Stimulated activated CD4-positive, alpha-beta T cell treated with anti-CD3 and anti-CD28 coated beads, TNF-alpha, amount 100 ng/mL, for 1 hour (primary cell): ENCODE measurements at places on chromosomes 16 and 17.
A peak's percentile ranks its signal among the peaks of the same experiment; 100 is the strongest.

- DNase-seq = no peak
Observed at GRCh38 chr16:56708525-56709442, 21.1 kb upstream of the NUP93 start.

DNA sequence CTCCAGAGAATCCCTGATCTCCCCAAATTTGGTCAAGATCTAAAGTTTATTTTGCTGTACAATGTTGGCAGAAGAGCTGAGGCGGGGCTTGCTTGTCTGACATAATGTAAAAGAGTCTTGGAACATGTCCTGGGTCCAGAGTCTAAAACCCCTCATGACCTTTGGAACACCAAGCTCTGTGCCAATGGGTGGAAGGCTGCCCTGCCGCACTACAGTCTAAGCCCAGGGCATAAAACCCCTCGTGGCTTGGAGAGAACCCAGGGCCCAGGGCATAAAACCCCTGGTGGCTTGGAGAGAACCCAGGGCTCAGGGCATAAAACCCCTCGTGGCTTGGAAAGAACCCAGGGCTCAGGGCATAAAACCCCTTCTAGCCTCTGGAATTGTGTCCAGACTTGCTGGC is 36.7 kb downstream of the CCDC57 start:
- DNase-seq = no peak

- DNase-seq = no peak
Observed at GRCh38 chr17:28178800-28179199, 136.3 kb downstream of the NLK start.

- no peak for DNase-seq
Observed at GRCh38 chr17:4206962-4207361, 56.8 kb downstream of the ANKFY1 start.

DNA sequence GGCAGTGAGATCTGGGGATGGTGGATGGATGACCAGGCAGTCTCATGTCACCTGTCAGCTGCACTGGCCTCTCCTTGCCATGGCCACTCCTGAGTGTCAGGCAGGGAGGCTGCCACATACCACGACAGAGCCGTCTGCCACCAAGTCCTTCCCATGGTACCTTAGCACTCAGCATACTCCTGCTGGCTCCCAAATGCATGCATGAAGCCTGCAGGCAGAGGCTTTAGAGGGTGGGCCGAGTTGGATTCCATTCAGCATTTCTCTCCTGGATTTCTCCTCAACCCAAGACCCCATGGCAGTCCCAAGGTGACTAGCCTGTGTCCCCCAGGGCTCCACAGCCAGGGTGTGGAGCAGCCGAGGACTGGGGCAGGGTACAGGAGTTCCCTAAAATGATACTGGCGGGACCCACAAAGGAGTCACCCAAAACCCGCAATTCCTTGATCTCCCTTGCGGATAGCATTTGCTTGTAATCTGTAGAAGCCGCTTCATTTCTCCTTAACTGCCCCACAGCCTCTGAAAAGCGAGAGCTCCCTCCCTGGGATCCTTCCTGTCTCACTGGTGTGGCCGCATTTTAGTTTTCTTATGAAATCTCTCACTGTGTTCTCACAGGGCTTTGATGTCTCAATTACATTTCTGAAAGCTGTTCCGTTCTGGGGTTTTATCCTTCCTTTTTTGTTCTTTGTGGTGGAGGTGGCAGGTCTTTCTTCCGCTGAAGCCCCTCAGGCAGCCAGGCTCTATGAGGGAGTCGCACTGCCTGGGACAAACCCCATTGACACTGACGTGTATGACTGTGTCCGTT is 141.4 kb downstream of the SOCS1 start:
- no peak for DNase-seq

- DNase-seq = no peak
Observed at GRCh38 chr16:50389900-50390299, 21.1 kb upstream of the BRD7 start.

DNA sequence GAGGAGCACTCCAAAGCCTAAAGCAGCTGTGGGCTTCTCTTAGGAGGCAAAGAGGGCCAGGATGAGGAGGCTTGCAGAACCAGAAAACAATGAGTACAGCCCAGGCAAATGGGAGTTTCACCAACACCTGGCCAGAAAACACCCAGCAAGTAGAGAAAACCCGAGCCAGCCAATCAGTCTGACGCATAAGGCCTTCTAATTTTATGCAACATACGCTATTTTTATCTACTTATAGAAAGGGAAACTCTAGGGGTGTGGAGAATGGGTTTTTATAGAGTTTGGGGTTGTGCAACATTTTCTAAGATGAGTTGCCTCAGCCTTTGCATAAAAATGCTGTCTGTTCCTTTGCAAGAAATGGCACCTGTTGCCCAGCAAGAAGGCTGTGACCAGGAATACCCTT is 529.0 kb upstream of the CDH5 start:
- DNase-seq = no peak

GRCh38 chr16:642189-643049 is 791 bp downstream of the MCRIP2 start:
- DNase-seq = no peak

DNA sequence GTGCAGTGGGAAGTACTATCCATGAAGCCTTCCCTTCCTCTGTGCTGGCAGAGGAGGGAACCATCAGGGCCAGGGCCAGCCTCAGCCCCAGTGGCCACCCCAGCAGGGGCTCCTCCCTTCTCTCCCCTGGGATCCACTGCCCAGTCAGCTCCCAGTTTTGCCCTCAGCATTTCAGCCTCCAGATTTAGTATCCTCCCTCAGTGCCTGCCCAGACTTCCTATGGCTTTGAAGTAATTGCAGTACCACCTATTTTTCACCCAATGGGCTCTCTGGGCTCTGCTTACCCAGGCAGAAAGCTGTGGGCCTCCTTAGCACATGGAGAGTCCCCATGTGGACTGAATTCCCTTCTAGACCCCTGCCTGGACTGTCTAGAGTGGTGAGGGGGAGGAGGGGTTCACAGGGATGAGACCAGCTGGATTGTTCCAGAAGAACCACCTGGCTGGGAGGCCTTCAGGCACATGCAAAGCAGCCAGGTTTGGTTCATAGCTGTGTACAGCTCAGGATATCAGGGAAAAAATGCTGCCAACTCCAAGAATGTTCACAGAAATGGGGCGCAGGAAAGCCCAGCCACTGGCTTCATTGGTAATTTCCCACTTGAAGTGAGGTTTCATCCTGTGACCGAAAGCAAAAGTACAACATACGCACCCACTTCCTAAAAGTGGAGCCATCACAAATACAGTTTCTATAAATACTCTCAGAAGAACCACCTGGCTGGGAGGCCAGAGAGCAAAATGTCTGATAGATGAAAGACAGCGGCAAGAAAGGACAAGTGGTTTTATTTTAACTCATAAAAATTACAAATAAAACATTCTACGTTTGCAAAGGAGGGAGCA is 15.2 kb upstream of the HERPUD1 start:
- DNase-seq = no peak

GRCh38 chr16:63618896-63619485 is 1502.9 kb downstream of the CDH11 start:
- no peak for DNase-seq

DNA sequence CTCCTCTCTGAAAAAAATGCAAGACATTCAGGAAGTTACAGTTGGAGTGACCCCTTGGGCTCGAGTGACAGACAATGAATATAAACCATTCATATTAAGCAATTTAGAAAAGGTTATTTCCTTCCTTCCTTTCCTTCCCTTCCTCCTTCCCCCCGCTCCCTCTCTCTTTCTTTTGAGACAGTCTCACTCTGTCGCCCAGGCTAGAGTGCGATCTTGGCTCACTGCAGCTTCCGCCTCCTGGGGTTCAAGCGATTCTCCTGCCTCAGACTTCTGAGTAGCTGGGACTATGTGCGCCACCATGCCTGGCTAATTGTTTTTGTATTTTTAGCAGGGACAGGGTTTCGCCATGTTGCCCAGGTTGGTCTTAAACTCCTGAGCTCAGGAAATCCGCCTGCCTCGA is 13.2 kb downstream of the PSMD12 start:
- DNase-seq = no peak

- no peak for DNase-seq
Observed at GRCh38 chr17:79657036-79657435, 46.2 kb upstream of the RBFOX3 start.

DNA sequence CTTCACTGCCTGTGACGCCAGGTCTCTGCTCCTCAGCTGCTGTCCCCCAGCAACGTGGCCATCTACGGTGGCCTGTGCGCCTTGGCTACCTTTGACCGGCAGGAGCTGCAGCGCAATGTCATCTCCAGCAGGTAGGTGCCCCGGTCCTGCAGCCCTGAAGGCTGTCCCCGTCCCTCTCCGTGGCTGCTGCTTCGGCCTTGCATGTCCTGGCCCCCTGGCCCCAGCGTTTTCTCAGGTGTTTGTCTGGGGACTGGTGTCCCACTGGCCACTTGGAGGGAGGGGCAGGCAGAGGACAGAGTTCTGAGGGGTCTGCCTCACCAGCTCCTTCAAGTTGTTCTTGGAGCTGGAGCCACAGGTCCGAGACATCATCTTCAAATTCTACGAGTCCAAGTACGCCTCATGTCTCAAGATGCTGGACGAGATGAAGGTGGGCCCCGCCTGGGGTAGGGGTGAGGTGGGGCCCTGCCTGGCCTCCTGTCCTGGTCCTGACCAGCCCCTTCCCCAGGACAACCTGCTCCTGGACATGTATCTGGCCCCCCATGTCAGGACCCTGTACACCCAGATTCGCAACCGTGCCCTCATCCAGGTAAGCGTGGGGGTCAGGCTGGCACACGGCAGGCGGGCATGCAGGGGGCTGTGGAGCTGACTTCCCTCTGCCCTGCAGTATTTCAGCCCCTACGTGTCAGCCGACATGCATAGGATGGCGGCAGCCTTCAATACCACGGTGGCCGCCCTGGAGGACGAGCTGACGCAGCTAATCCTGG is 4.4 kb downstream of the GPS1 start:
- DNase-seq = no peak

GRCh38 chr16:54060599-54061421 is 225.8 kb downstream of the IRX3 start:
- no peak for DNase-seq

DNA sequence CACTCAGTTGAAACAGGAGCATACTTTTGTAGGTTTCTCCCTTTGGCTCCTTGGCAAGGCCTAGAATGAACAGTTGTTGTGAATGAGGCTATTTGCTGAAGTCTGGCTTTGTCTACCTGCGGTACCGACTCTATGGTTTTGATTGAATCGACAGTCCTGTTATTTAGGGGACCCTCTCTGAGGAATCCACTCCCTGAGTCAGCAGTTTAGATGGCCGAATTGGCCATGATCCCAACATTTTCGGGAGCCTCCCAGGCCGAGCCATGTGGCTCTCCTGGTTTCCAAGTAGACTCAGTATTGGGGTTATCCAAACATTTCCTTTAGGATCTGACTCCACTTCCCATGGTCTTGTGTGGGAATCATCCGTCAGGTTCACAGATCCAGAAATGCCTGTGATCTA is 394.8 kb upstream of the MAF start:
- no peak for DNase-seq

DNA sequence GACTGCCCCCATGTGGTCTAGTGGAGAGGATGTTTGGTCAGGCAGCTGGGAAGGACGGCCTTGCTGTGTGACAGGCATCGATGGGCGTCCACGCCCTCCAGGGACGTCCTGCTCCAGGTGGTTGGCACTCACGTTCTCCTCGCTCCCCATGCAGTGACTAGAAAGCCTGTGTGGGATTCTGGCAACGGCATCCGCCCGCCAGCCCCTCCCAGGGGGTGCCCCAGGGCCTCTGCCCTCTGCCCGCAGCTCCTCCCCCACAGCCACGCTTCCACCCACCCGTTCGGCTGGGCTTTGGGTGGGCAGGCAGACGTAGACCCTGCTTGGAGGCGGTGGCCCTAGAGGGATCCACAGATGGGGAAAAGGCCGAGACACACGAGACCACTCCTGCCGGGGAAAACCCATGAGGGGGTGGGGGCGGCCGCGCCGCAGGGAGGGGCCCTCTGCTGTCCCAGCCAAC is 4.7 kb upstream of the IL17C start:
- no peak for DNase-seq

DNA sequence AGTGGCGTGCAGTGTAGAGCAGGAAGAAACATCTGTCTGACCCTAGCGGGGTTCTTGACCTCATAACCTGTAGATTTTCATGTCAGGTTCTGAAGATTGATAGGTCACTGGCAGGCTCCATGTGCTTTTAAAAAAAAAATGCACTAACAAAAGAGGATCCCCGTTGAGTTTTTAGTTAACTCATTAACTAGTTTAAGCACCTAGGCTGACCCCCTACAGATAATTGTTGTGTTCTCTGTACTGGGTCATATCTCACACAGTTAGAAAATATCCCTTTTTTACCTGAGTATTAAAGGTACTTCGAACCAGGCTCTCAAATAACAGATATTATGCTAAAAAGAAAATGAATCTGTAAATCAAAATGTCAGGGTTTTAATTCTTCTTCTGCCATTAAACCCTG is 676.6 kb downstream of the CDH11 start:
- no peak for DNase-seq

- DNase-seq = no peak
Observed at GRCh38 chr16:2983706-2984136, 3.5 kb upstream of the PKMYT1 start.

- DNase-seq = peak; percentile 80
Observed at GRCh38 chr17:16991349-16992009, 19.6 kb upstream of the TNFRSF13B start.

DNA sequence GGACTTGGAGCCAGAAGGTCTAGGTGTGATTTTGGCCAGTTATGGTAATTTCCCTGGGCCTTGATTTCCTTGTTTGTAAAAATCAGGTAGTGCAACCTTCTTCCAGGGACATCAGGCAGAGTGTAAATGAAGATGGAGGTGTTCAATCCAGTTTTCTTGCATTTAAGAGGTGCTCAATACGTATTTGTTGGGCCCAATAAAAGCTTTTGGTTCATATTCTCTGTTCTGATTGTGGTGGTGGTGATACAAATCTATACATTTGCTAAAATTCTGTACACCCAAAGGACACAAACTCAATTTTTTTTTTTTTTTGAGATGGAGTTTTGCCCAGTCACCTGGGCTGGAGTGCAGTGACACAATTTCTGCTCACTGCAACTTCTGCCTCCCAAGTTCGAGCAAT is 6.0 kb downstream of the CD79B start:
- no peak for DNase-seq

DNA sequence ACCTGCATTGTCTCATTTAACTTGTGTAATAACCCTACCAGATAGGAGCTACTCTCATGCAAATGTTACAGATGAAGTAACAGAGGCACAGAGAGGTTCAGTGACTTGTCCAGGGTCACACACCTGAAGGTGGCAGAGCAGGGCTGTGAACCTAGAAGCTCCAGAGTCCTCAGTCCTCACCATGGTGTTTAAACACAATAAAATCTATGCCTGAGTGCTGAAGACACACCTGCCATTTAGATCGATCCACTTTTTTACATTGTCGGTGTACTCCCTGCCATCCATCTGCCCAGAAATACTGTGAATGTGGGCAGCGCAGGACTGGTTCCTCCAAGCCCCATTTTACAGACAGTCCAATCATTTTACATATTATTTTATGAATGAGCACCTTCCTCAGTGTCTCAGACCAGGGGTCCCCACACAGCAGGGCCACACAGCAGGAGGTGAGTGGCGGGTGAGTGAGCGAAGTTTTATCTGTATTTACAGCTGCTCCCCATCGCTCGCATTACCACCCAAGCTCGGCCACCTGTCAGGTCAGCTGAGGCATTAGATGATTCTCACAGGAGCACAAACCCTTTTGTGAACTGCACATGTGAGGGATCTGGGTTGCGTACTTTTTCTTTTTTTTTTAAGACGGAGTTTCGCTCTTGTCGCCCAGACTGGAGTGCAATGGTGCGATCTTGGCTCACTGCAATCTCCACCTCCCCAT is 5.6 kb downstream of the IL4R start:
- no peak for DNase-seq
